ENCODE measurements at places on chromosomes 1 and 21.

- DNase-seq: no peak
Observed at GRCh38 chr1:103362348-103363007, 163.0 kb upstream of the RNPC3 start.

- no peak for DNase-seq
Observed at GRCh38 chr1:204476563-204476962, 18.0 kb downstream of the PIK3C2B start.

GRCh38 chr1:150161747-150162581, 12.2 kb downstream of the PLEKHO1 start:
- no peak for DNase-seq

DNA sequence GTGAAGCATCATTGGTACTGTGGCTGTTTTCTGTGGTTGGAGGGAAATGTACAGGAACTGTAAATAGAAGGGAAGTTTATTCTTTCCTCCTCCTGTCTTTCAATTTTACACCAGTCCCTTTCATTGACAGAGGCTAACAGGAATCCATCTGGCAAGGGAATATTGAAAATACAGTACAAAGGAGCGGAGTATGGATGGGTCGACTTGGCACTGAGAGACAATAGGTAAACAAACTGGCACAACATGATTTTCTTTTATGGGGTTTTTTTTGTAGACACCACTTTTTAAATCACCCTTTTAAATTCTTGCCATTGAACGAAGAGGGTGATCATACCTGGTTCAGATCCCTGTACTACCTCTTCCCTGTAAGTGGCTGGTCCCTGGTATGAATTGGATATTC, 341.3 kb downstream of the RWDD3 start:
- no peak for DNase-seq

- DNase-seq: no peak
Observed at GRCh38 chr1:31643976-31644559, 608 bp downstream of the PEF1 start.

All from stimulated activated CD4-positive, alpha-beta T cell treated with anti-CD3 and anti-CD28 coated beads, Interleukin-12 subunit alpha, Interleukin-12 subunit beta, amount 100 ng/mL, for 48 hours (primary cell).